ENCODE measurements at places on chromosomes 3 and 15.

- no peak for DNase-seq
These were observed 58.8 kb downstream of the TRAK1 start for GRCh38 chr3:42149975-42150374.

DNA sequence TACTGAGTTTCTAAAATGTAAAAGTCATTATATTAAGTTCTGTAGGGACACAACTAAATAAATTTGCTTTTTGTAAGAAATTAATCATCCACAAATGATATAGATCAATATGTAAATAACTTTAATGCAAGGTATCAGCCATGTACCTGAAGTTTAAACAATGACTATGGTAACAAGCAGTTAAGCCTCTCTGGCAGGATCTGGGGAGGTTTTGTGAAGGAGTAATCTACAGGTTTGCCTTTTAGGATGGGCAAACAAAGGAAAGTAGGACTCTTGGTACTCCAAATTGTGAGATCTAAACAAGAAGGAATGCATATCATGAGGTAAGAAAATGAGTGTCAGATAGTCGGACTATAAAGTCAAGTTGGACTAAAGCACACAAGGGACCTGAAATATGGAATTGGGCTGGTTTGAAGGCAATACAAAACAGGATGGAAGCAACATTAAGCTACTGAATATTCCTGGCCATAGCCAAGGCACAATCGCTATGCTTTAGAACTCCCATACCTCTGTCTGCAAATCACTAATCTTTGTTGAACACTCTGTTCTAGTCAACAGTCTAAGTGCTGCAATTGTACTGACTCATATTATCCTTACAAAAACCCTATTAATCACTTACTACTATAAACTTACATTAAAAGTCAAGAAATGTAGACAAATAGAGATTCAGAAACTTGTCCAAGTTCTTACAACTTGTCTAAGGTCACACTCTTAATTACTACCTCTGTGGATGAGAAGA, 412.8 kb downstream of the DIPK2A start:
- peak; percentile 6 for DNase-seq

- no peak for DNase-seq
These were observed 73.4 kb upstream of the PRR23C start for GRCh38 chr3:139117883-139118760.

DNA sequence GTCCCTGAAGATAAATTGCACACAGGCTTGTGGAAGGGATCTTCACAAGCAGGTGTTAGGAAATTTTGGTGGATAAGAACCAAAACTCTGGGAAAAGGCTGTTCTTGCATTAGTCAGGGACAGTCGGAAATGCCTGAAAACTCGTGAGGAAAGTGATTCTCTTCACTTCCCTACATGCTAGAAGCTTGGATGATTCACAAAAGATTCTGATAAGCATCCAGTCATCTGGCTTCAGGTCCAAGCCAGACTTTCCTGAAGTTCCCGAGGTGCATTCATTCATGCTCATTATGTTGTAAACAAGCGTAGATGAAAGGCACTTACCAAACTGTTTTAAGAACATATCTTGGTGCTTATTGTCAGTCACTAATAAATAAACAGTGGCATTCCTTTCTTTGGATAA, 1028.7 kb downstream of the NTRK3 start:
- DNase-seq, result peak; percentile 1

DNA sequence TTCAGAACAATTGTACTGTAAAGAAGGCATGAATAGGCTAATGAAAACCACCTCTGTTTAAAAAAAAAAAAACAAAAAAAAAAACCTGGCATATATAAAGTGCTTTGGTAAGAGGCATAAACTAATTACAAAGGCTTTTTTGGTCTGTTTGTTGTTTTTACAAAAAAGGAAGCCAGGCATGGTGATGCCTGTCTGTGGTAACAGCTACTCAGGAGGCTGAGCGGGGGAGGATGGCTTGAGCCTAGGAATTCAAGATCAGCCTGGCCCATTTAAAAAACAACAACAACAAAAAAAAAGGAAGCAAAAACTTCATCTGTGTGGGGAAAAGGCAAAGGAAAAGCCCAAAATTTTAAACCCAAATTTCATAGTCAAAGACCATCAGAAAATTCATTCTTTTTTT, 47.0 kb downstream of the OSBPL10 start:
- no peak for DNase-seq

DNA sequence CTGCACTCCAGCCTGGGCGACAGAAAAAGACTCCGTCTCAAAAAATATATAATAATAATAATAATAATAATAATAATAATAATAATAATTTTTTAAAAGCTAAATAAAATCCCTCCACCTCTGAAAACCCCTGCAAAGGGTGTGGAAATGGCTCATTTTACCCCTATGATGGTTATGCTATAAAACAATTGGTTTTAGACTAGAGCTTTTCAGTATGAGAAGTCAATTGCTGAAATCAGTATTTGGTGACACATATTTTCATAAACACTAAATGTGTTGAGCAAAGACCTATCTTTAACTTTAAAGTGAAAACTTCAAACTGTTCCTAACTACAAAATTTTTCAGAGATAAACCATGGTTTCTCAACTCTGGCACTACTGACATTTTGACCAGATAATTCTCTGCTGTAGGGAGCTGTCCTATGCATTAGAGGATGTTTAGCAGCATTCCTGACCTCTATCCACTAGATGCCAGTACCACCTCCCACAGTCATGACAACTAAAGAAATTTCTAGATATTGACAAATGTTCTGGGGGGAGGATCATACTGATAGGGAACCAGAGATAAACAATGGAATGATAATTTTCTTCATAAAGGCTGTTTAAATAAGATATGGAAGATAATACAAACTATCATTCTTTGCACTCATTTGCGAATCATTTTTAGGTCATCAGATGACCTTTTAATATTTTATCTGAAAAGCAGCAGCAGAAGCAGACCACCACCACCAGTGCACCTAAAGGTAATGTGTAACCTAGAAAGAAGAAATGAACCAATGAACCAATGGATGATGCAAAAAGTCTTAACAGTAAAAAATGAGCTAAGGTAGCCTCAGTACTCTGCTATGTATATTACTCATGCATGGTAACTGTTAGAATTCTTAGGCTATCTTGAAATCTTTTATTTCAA, 13.8 kb downstream of the PTPN9 start:
- DNase-seq, result no peak
